MV-4-11 (cell line): ENCODE measurements at places on chromosomes 13 and 19.

DNA sequence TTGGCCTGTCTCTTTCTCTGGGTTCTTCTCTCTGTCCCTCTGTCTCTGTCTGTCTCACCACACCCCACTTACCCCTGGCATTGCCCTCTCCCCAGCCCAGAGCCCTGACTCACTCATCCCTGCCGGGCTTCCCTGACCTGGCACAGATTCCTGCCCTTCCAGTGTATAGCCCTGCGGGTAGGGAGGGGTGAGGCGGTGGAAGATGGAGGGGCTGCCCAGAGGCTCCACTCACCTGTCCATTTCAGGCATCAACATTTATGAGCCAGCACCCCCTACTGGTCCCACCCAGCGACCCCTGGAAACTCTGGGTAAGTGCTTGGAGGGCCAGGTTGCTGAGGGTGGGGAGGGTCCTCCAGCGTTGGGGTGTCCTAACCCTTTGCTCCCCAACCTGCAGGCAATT is 1.0 kb downstream of the NCCRP1 start:
- no peak for DNase-seq

DNA sequence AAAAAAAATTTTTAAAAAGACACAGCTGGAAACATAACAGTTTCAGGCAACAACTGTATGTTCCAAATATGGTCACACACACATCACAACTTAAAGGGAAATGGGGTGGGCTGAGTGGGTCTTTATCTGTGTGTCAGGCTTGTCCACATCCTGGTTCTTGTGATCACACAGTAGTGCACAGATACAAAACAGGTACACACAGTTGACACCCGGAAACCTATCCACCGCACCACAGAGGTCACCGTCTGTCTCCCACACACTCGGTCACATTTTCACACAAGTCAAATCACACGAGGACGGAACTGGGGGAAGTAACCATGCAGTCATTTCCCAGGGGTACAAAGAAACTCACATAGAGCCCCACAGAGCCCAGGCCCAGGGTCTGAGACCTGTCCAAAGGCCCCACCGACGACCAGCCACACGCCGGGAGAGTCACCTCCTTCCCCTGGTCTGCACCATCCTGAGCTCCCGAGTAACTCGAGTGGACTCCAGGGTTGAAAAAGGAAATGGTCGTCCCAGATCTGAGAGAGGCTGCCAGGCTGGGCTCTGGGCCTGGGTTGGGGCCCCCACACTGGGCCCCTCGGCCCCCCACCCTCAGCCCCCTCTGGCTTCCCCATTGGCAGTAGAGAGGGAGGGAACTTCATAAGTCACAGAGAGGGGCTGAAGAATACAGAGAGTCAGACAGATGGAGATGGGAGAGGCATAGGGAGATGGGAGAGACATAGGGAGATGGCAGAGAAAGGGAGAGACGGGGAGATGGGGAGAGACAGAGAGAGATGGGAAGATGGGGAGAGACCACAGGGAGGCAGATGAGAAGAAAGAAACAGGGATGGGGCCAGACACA is 1.3 kb upstream of the PPAN start:
- DNase-seq, result no peak

DNA sequence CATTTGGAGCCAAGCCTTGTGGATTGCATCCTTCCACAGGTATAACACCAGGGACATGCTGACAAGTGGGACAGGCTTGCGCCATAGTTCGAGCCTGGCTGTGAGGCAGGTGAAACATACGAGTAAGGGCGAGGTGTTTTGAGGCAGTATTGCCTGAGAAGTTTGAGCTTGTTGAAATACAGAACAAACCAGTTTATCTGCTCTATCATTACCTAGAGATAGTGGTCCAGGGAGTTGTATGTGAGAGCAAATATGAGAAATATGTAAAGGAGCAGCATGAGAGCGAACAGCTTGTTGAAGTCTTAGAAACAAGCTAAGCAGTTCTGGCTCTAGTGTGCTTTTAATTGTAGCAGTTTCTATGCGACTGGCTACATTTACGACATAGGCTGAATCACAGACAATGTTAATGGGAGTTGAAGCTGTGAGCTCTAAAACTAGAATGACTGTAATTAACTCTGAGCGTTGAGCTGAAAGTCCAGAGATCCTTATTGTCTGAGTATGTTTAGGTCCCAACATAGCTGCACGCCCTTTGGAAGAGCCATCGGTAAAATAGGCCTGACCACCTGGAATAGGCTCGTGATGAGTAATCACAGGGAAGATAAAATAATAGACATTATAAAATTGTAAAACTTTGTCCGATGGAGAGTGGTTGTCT is 8.2 kb downstream of the ZNF439 start:
- no peak for DNase-seq

DNA sequence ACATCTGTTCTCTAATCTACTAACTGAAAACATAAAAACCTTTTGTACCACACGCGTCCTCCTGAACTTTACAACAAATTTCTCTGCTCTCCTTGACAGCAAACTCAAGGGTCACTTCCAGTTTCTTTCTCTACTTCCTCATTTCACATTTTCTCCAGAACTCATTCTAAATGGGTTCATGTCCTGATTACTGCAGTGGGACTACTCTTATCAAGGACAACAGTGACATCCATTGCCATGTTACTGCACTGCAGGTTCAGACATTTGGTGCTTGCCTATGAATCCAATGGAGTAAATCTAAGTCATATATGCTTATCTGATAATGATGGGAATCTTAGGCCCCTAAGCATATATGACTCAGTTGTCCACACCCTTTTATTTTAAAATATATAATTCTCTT is 35.3 kb downstream of the FPR3 start:
- peak; percentile 99 for DNase-seq

- DNase-seq, result no peak
Measured at GRCh38 chr19:48511321-48511731, 309 bp downstream of the LMTK3 start.
